WTC11 (cell line): ENCODE measurements at places on chromosomes 7 and 10. TPM values are rescaled to one million over a fixed set of nuclear protein-coding genes. Genes with fewer than 3 reads are reported as not detected.

DNA sequence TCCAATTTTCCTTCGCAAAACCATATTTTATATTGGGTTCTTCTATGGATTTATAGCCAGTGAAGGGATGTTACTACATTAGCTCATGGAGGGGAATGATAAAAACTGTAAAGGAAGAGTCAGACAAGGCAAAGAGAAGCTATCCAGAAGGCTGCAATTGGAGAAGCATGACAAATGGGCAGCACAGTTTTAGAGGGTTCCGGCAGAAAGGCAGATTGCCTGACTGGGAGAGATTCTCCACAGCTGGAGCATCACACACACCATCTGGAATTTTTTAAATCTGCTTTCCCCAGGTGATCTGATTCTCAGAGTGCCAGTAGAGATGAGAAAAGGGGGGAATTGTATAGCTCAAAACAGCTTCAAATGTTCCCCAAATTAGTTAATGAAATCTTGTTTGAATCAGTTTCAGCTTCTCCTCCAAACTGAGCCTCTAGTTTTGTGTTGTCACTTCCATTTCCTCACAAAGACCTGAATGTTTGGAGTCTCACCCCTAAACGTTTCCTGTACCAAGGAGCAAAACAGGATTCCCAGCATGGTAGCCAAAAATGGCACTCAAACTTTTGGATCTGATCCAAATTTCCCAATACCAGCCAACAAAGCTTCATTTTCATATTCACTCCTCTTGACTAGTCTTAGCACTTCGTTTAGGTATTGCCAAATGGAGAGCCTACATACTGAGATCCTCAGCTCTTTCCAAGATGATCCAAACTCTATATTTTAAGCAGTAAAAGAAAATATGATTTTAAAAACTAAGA is 177.5 kb downstream of the HPSE2 start:
- DNase-seq, result no peak

PRKAR2B gene
- total RNA-seq, result 17.5 to 29.6 TPM (median 17.7 TPM) in 3 replicates

CPN1 gene
- 0.42 to 0.69 TPM (median 0.66 TPM) in 3 replicates for total RNA-seq

CDC14C gene
- 0.07 TPM in 1 of 3 replicates, not detected in the others for total RNA-seq

- no peak for DNase-seq
Measured at GRCh38 chr10:53771701-53772100, 999.1 kb upstream of the MBL2 start.

KCNH2 gene
- 13.9 to 16.2 TPM (median 14.6 TPM) in 3 replicates for total RNA-seq

- no peak for DNase-seq
Measured at GRCh38 chr7:69615685-69616084, 17.4 kb downstream of the AUTS2 start.

DNA sequence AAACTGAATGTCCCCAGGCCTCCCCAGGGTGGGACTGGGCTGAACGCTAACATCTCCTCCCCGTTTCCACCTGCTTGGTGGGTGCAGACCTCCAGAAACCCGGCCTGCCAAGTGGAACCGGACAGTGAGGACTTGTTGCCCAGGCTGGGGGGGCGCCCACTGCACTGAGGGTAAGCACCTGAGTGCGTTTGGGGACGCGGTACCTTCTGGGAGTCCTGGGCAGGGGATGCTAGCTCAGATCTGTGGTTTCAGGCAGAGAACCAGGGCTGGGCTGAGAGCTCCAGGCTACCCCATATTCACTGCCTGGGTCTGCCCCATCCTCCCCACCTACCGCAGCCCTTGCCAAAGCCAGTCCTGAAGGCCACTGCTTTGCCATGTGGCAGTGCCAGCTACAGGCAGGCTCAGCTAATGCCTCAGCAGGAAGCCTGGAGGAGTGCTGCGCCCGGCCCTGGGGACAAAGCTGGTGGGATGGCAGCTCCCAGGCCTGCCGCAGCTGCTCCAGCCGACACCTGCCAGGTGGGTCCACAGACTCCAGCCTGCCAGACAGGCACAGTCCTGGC is 3.5 kb upstream of the ZNF467 start:
- DNase-seq, result no peak

PANK1 gene
- 24.9 to 25.8 TPM (median 25.7 TPM) in 3 replicates for total RNA-seq

DNA sequence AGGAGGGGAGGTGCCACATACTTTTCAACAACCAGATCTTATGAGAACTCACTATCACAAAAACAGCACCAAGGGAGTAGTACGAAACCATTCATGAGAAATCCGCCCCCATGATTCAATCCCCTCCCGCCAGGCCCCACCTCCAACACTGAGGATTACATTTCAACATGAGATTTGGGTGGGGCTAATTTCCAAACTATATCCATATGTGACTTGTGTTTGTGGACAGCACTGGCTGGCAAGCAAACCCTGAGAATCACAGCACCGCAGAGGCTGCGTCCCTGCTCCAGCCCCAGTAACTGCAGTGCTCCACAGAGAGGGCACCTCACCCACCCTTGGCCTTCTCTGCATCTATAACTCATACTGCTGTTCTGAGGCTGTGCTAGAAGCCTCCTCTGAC is 211.2 kb upstream of the PODXL start:
- DNase-seq, result no peak

GRCh38 chr7:19442016-19442785 is 266.6 kb downstream of the POLR1F start:
- DNase-seq, result peak; percentile 15

DNA sequence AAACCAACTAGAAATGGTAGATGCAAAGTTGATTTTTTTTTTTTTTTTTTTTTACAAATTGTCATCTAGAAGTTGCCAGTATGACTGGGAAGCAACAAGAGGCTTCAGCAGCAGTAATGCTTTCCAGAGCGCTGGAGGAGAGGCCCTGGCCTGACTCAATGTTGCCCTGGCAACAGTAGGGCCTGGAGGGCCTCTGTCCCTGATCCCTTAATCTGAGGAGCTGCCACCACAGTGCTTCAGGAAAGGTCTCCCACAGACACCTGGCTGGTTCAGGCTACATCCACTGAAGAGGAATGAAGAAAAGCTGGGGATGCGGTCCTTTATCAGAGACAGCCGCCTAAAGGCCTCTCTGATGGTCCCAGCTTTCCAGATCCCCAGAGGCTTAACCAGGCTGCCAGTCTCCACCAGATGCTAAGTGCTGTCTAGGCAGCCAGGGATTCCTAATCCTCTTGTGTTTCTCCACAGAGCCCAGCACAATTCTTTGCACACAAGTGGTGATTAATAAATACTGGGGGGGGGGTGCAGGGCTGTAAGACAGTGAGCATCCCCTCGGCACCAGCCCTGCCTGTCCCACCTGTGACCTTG is 33.7 kb downstream of the ZNF777 start:
- DNase-seq, result no peak

DNA sequence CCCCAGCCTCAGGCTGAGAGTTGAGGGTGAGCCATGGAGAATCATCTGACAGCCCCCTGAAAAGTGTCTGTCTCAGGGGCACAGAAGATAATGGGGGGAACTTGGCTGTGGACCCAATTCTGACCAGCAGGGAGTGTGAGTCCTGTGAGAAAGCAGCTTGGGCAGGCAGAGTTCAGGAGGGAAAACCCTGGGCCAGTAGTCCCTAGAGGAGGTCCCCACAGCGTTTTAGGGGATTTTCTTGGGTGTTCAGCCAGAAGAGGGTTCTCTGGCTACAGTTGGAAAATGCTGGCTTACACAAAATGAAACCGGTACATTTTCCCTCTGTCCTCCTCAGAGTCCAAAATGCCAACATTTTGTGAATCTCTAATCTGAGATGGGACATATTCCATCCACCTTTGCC is 35.8 kb upstream of the TRIM8 start:
- no peak for DNase-seq

- no peak for DNase-seq
Measured at GRCh38 chr10:59954296-59954695, 47.9 kb upstream of the CCDC6 start.

CCDC201 gene
- not detected in 3 replicates for total RNA-seq

NKX1-2 gene
- 30.8 to 57.7 TPM (median 31.0 TPM) in 3 replicates for total RNA-seq

- no peak for DNase-seq
Measured at GRCh38 chr10:35456153-35456720, 119.9 kb downstream of the CCNY start.

- DNase-seq, result no peak
Measured at GRCh38 chr10:68092512-68092911, 16.8 kb upstream of the MYPN start.

SPDYE5 gene
- total RNA-seq, result not detected in 3 replicates

GRCh38 chr7:114973147-114973546 is 51.3 kb downstream of the MDFIC start:
- DNase-seq, result no peak

- DNase-seq, result no peak
Measured at GRCh38 chr10:90587081-90587491, 270.8 kb downstream of the HTR7 start.

DNA sequence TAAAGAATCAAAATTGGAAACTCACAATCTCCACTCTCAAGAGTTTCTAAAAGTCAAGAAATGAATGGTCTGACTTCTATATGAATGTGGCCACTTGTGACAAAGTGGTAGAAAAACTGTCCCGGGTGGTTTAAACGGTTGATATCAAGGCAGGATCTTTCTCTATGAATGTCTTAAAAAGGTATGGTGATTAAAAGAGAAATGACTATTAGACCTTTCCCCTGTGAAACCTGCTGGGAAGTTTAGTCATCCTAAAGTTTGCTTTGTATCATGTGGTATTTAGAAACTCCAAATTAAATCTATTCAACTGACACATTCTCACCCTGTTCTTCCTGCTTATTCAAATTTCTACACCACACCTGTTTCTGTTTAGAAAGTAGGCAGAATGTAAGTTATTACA is 492.5 kb downstream of the XPNPEP1 start:
- DNase-seq, result no peak

GRCh38 chr10:107865691-107866090 is 701.2 kb upstream of the SORCS1 start:
- no peak for DNase-seq

GRCh38 chr10:112208997-112209396 is 25.4 kb upstream of the GPAM start:
- no peak for DNase-seq

DNA sequence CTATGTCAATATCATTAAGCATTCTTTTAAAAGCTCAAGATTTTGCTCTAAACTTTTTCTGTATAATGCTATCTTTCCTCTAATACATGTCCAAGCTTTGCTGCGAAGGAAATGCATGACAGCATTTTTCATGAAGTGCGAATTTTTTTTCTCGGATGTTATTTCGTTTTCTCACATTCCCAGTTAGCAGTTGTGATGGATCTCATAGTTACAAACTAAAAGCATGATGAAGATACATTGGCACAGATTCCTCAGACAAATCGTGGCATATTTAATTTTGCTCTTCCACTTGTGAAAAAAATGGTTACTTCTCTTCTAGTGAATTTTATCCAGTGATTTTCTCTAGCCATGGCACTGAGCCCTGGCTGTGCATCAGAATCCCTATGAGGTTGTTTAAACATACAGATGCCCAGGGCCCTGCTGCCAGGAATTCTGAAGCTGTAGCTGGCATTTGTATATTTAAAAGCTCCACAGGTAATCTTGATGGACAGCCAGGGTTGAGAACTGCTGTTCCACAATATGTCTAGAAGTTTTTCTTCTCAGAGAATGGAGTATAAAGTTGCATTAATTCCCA is 299.8 kb upstream of the NEBL start:
- DNase-seq, result no peak

DNA sequence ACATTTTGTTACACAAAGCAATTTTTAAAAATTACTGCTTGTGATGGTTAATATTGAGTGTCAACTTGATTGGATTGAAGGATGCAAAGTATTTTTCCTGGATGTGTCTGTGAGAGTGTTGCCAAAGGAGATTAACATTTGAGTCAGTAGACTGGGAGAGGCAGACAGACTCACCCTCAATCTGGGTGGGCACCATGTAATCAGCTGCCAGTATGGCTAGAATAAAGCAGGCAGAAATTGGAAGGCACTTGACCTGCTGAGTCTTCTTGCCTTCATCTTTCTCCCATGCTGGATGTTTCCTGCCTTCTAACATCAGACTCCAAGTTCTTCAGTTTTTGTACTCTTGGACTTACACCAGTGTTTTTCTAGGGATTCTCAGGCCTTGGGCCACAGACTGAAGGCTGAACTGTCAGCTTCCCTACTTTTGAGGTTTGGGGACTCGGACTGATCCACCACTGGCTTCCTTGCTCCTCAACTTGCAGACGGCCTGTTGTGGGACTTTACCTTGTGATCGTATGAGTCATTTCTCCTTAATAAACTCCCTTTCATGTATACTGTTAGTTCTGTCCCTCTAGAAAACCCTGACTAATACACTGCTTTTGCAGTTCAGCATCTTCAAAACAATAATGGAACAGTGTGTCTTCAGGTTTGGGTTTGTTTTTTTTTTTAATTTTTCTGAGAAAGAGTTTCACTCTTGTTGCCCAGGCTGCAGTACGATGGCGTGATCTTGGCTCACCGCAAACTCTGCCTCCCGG is 244.1 kb upstream of the SEMA3C start:
- no peak for DNase-seq

CALHM1 gene
- total RNA-seq, result 0.30 to 0.55 TPM (median 0.39 TPM) in 3 replicates

MKX gene
- total RNA-seq, result 0.87 to 1.8 TPM (median 1.2 TPM) in 3 replicates

DNA sequence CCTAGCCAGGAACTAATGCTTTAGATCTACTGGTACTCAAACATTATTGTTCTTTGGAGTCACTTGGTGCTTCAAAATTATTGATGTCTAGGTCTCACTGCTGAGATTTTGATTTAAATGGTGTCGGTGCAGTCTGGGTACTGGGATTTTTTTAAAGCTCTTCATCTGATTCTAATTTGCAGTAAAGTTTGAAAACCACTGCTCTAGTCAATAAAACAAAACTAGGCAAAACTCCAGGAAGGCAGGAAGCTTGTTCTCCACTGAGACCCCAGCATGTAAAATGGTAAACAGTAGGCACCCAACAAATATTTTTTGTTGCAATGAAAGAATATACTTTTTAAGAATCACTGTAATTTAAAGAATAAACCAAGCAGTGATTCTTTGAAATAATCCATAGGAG is 49.7 kb downstream of the ADD3 start:
- DNase-seq, result no peak

DNA sequence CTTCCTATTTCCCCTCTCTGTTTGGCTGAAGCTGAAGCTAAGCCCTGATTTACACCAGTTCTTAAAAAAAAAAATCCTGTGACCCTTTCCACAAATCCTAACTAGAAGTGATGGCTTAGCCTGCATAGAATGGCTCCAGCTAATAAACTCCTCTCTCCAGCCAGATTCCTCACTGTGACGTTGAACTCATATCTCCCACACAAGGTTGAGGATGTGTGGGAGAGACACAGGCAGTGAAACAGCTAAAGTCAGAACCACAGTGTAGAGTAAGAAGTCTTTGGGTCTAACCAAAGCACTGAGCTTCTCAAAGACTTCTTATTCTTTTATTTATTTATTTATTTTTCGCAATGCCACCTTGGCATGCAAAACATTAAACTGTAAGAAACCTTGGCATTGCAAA is 268.3 kb downstream of the SNX13 start:
- DNase-seq, result no peak

- no peak for DNase-seq
Measured at GRCh38 chr10:29567003-29567402, 67.8 kb downstream of the SVIL start.
